ENCODE measurements at places on chromosomes 11 and 22.

DNA sequence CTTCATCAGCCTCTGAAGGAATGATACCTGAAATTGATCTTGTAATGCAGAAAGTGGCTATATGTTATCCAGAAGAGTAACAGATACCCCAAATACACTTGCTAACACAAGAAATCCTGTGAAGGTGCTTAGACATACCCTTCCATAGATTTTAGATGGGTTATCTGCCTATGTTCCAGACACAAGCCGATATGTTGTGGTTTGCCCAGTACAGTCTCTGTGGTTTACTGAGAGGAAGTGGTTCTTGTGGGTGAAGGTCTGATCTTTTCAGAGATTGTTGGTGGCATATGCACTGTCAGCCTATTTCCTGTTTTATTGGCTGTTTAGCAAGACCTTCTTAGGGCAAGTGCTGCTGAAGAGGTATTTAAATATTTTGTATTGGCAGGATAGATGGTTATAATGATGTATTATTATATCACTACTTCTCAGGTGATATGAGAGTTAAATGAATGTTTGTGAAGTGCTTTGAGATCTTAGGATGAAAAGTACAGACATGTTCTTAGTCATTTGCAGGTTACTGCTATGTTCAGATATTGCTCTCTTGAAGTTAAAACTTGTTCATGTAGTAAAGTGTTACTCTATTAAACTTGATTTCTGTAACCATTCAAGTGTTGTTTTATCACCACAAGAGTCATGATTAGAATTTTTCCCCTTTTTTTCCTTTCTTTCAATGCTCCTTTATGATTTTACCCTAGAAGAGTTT is 8.2 kb downstream of the ARHGEF12 start:
- no peak for DNase-seq

DNA sequence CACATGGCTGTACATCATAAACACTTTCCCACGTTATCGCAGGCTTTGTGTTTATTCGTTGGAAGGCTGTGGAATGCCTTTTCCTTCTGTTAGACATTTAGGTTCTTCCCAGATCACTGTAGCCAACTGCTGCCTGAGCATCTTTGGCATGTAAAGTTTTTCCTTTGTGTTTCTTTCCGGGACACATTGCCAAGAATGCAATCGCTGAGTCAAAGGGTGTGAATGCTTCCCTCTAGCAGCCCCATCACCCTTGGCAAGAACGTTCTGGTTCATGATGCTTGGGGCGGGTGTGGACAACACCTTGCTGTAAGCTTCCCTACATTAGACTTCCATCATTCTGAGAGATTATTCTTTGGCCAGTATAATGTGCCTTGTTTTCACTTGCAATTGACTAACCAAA is 136.2 kb downstream of the OSBP2 start:
- no peak for DNase-seq

GRCh38 chr11:17750801-17751165 is 16.2 kb downstream of the KCNC1 start:
- DNase-seq = no peak

- DNase-seq = no peak
Observed at GRCh38 chr11:47943721-47944586, 36.4 kb upstream of the PTPRJ start.

- no peak for DNase-seq
Observed at GRCh38 chr22:38868886-38869381, 3.1 kb downstream of the CBX6 start.

GRCh38 chr22:50607659-50608020 is 7.0 kb downstream of the MAPK8IP2 start:
- no peak for DNase-seq

DNA sequence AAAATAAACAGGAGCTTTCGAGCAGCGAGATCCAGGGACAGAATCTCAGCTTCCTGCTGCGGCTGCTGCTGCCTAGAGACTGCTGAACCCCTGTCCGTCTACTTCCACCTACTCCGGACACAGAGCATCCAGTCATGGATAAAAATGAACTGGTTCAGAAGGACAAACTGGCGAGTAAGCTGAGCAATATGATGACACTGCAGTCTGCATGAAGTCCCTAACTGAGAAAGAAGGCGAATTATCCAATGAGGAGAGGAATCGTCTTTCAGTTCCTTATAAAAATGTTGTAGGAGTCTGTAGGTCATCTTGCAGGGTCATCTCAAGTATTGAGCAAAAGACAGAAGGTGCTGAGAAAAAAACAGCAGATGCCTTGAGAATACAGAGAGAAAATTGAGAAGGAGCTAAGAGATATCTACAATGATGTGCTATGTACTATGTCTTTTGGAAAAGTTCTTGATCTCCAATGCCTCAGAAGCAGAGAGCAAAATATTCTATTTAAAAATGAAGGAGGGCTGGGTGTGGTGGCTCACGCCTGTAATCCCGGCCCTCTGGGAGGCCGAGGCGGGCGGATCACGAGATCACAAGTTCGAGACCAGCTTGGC is 11.1 kb upstream of the MS4A2 start:
- no peak for DNase-seq

DNA sequence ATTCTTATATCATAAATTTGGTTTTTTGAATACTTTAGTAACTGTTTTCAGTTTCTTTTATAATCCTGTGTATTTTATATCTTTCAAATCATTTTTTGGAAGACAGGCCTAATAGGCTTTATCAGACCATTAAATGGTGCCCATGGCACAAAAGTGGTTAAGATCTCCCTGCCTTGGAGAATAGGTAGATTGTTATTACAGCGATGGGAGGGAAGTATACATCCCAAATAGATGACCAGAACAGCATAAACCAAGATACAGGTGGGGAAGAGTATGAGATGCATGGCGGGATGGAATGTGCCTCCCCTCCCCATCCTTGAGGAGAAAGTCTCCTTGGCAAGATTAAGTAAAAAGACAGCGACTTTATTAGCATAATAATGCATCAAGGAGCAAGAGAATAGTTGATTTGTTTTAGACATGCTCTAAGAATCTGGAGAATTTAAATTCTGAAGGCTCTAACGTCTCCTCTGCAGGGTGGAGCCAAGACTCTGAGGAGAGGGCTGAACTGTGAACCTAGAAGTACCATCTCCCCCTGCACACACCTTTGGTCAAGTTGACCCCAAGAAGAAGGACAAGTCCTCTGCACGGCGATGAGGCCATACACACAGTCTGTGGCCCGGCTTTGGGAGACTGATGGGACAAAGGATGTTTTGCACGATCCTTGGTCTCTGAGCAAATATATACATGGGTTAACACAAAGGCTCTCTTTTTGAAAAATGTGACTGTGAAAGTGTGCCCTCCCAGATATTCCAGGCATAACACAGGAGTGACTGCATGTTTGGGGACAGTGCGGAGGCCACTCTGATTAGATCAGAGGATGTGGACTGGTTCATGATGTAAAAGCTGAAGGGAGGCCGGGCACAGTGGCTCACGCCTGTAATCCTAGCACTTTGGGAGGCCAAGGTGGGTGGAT is 61.1 kb upstream of the SLC35C1 start:
- no peak for DNase-seq

DNA sequence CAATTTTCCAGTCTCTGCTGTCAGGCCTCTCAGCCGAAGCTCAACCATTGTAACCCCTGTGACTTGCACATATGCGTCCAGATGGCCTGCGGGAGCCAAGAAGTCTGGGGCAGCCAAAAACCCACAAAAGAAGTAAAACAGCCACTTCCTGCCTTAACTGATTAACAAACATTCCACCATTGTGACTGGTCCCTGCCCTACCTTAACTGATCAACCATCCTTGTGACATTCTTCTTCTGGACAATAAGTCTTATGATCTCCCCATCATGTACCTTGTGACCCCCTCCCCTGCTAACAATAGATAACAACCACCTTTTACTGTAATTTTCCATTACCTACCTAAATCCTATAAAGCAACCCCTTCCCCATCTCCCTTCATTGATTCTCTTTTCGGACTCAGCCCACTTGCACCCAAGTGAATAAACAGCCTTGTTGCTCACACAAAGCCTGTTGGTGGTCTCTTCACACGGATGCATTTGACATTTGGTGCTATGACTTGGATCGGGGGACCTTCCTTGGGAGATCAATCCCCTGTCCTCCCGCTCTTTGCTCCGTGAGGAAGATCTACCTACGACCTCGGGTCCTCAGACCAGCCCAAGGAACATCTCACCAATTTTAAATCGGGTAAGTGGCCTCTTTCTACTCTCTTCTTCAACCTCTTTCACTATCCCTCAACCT is 1.3 kb upstream of the NDUFC2 start:
- DNase-seq = no peak

GRCh38 chr22:40024201-40025061 is 29.7 kb downstream of the FAM83F start:
- DNase-seq = no peak

- no peak for DNase-seq
Observed at GRCh38 chr11:9672288-9672916, 8.5 kb downstream of the SWAP70 start.

DNA sequence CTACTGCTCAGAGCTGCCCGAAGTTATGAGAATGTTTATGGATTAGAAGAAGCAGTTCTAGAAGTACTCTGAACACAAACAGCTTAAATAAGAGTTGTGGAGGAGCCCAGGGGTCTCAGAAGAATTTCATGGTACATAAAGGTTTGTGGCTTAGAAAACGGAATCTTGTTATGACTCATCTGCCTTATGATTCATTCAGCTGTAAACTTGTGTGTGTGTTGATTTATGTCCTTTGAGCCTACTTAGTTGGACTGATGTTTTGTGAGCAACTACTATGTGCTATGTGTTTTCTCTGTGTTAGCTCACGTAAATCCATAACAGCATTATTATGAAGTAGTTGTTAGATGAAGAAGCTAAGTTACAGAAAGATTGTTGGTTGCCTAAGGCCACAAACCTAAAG is 203.7 kb downstream of the PGR start:
- no peak for DNase-seq

- no peak for DNase-seq
Observed at GRCh38 chr11:11657218-11657955, 35.6 kb upstream of the GALNT18 start.

DNA sequence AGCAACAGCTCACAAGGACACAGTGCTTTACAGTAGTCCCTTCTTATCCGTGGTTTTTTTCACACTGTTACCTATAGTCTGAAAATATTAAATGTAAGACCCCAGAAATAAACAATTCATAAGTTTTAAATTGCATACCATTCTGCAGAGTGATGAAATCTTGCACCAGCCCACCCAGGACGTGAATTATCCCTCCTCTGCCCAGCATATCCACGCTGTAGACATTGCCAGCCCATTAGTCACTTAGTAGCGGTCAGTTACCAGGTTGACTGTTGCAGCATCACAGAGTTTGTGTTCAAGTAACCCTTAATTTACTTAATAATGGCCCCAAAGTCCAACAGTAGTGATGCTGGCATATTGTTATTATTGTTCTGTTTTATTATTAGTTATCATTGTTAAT is 3.6 kb downstream of the CLTCL1 start:
- no peak for DNase-seq

GRCh38 chr11:83480811-83481210 is 194.6 kb upstream of the CCDC90B start:
- DNase-seq = no peak

GRCh38 chr11:124884869-124885479 is 12.7 kb downstream of the ROBO4 start:
- DNase-seq = no peak

DNA sequence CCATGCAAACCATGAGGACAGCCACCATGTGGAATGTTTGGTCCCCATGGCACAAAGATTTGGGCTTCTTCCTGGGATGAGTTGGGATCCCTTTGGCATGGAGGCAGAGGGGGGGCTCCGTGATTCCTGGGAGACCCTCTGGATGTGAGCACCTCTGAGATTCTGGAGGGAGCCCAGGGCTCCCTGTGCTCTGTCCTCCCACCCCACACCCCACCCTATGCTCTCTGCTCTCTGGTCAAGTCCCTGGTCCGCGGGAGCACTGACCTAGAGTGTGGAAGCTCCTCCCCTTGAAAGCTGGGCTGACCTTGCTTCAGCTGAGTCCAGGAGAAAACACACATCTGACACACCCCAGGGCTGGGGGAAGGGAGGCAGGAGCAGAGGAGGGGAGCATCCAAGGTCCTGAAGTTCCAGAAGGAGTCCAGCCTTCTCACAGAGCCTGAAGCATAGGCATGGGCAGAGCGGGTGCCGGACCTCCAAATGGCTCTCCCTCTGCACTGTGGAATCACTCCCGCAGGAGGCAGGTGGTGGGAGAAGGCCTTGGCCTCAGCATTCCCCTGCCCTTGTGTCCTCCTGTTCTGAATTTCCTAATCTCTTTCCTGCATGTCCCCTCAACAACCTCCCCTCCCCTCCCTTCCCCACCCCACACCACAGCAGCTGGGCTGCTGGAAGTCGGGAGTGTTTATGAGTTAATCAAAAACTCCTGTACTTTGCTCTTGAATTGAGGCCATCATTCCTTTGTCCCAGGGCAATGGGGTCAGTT is 25.7 kb upstream of the OAF start:
- DNase-seq = no peak

DNA sequence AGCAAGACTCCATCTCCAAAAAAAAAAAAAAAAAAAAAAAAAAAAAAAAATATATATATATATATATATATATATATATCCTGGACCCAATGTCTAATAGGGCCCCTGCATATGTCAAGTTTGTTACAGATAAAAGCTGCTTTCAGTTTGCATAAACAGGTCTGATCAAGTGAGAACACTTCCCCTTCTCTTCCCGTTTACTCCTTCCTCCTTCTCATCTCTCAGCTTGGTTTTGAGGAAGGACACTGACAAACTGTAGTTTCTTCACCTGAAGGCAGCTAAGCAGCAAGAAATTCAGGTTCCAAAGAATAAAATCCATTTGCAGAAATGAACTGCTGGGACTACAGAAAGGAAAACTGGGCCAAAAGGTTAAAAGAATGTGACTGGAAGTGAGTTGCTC is 11.7 kb downstream of the THOC5 start:
- DNase-seq = no peak

- DNase-seq = no peak
Observed at GRCh38 chr11:72231396-72232259, 7.1 kb downstream of the INPPL1 start.

DNA sequence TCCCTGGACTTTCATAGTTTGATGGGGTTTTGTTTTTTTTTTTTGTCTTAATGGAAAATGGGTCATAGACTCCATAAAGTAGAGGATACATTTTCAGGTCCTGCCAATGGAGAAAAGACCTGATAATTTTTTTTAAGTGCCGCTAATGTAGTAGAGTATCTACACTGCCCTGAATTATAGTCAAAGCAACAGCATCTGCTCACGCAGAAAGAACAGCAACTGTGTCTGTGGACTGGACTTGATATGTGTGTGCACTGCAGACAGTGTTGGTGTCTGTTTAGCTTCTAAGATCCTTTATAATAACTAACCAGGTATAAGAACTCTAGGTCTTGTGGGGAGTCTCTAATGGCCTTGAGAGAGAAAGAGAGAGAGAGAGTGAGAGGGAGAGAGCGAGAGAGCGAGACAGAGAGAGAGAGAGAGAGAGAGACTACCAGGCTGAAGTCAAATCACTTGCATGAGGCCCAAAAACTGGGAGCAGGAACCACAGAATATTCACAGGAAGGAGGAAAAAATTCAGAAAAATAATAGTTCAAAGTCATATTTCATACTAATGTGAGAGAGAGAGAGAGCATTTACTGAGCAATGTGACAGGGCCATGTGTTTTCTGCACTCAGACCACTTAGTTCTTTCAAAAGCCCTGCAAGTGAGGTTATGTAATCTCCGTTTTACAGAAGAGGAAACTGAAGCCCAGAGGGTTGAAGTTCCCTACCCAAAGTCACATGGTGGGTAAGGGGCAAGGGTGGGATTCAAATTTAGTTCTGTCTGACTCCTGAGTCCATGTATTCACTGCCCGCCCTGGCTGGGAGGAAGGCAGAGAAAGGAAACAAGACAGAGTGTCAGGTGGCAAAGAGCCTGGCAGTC is 8.6 kb upstream of the MIAT start:
- DNase-seq = no peak
